ENCODE measurements at places on chromosomes 3 and 15. TPM values are rescaled to one million over a fixed set of nuclear protein-coding genes. Genes with fewer than 3 reads are reported as not detected.

The PPIB gene
- total RNA-seq = 165 TPM

The GPR156 gene
- total RNA-seq = not detected

The PPM1M gene
- 35.4 TPM for total RNA-seq

The TRANK1 gene
- total RNA-seq = 123 TPM

The AGBL1 gene
- total RNA-seq = not detected

The SLC28A2 gene
- not detected for total RNA-seq

The FSD2 gene
- total RNA-seq = 0.67 TPM

The CNTN4 gene
- 0.18 TPM for total RNA-seq

The LMAN1L gene
- total RNA-seq = 4.3 TPM

The PGBD4 gene
- 5.2 TPM for total RNA-seq

The CA12 gene
- not detected for total RNA-seq

The MB21D2 gene
- not detected for total RNA-seq

The STAB1 gene
- total RNA-seq = not detected

The CHL1 gene
- 9.9 TPM for total RNA-seq

The MELTF gene
- total RNA-seq = 0.07 TPM

The PIF1 gene
- total RNA-seq = 60.0 TPM

The MUC4 gene
- not detected for total RNA-seq

The ARPIN gene
- total RNA-seq = not detected

The TMEM108 gene
- not detected for total RNA-seq

The GP5 gene
- not detected for total RNA-seq

The GATA2 gene
- total RNA-seq = not detected

The ADGRG7 gene
- total RNA-seq = not detected

The SEMA5B gene
- total RNA-seq = not detected

The AHSG gene
- not detected for total RNA-seq

The CFAP91 gene
- total RNA-seq = not detected

The SLC22A14 gene
- total RNA-seq = not detected

The GRK7 gene
- not detected for total RNA-seq

The TTLL13 gene
- not detected for total RNA-seq

The SCN11A gene
- total RNA-seq = 0.07 TPM

The SEMA3G gene
- 0.11 TPM for total RNA-seq

The ATP13A4 gene
- total RNA-seq = 21.1 TPM

The MTHFS gene
- total RNA-seq = 57.0 TPM

The LNP1 gene
- 6.0 TPM for total RNA-seq

The CISH gene
- total RNA-seq = not detected

The A4GNT gene
- total RNA-seq = not detected

The ABHD10 gene
- 20.0 TPM for total RNA-seq

The RAD18 gene
- total RNA-seq = 23.9 TPM

The PLA2G4E gene
- not detected for total RNA-seq

The SLC24A5 gene
- not detected for total RNA-seq

The SUSD5 gene
- not detected for total RNA-seq

The ITPKA gene
- not detected for total RNA-seq

The NRROS gene
- total RNA-seq = 1.0 TPM

The THOC7 gene
- 98.7 TPM for total RNA-seq

The RIOX2 gene
- total RNA-seq = 55.6 TPM

The DNASE1L3 gene
- total RNA-seq = not detected

The ANKRD34C gene
- 0.93 TPM for total RNA-seq

The RARB gene
- total RNA-seq = not detected

The USP3 gene
- total RNA-seq = 15.4 TPM

The TRIM59 gene
- 7.0 TPM for total RNA-seq

The PHLDB2 gene
- 2.1 TPM for total RNA-seq

The GABRB3 gene
- not detected for total RNA-seq

The MORC1 gene
- not detected for total RNA-seq

The CAV3 gene
- not detected for total RNA-seq

The HRG gene
- not detected for total RNA-seq

The ROPN1B gene
- not detected for total RNA-seq

The SLC7A14 gene
- not detected for total RNA-seq

The RTP3 gene
- total RNA-seq = not detected

Data from Karpas-422 (cell line).